Muscle of arm (tissue), 14 donors: ENCODE measurements at places on chromosomes 5 and 9. TPM values are rescaled to one million over a fixed set of nuclear protein-coding genes. Genes with fewer than 3 reads are reported as not detected.

DNA sequence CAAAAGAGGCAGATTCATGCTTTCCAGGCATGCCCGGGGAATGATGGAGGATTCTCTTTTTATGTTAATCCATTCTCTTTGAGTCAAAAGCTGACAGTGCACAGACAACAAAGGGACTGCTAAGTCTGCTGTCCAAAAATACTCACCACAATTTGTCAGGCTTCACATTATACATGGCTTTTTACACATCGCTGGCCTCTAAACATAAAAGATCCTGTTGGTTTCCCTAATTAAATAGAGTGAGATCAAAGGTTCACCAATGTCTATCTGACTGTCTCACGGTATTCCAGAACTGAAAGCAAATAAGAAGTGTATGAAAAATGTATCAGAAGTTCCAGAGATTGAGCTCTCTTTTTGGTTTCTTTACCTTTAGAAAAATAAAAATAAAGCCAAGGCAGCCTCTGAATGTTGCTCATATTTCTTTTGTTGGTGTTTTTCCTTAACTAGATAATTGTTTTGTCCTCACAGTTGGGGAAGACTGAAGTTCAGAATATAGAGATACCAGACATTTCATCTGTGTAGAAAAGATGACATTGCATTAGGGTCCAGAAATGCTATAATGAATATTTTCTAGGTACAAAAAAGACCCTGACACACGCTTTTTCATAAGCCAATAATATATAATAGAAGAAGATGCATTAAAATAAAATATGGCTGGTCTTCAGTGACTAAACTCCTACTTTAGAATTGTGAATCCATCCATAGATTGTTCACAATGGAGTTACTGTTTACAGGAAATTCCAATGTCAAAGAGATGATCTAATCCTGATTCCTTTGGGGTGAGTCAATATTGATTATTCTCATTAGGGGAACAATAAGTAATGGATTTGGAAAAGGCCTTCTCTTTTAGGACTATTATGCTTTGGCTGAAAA is 688.2 kb upstream of the CDH6 start:
- no peak for DNase-seq

ZNF454 gene
- polyA plus RNA-seq, result not detected

PAIP1 gene
- polyA plus RNA-seq, result 106 TPM

GRCh38 chr9:89601856-89602562 is 2.8 kb upstream of the GADD45G start:
- no peak for DNase-seq
